ENCODE measurements at places on chromosomes 1 and 21. TPM values are rescaled to one million over a fixed set of nuclear protein-coding genes. Genes with fewer than 3 reads are reported as not detected.

DNA sequence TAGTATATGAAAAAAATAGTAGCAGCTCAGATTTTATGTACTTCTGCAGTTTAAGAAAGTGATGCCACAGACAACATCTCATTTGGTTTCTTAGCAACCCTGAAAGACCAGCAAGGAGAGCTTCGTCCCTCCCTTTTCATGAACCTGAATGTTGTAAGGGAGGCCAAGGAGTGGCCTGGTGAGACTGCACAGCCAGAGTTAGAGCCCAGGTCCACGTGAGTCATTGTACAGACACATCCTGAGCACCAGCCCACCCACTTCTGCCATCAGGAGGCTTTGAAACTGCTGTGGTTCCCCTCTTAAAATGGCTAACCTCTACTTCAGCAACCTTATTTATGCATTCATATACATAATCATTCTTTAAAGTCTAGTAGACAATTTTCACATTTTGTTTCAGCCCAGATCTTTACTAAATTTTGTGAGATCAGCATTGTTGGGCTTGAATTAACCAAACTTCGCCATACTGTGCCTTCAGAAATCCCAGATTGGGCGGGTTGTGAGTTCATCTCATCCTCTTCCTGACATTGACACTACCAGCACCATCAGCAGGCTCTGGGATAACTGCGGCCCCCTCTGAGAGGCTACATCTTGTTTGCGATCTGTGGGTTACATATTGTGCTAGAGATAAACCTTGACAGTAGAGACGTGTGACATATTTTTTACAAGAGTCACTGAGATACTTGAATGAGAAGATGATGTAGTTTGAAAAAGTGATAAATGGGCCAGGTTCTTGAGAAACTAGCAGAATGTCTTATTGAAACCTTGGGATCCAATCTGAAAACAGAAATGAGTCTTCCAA is 106.7 kb downstream of the CAMTA1 start:
- DNase-seq = no peak

DNA sequence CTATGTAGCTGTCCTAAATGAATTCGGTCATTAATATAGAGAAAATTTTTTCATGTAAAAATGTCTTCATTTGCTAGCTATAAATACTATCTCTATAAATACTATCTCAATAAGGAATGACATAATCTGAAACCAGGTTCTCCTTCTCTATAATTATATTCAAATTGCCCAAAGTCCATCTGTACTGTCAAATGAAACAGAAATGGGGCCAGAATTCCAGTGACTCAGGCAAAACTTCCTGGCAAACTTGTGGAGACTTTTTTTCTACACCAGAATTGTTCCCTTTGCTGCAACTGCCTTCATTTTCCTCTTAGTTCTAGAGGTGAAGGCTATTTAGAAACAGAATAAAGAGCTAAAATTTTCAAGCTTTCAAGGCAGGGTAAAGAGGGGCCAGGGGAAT is 152.5 kb downstream of the KCNH1 start:
- DNase-seq = no peak

GRCh38 chr1:179708434-179709195 is 34.5 kb upstream of the FAM163A start:
- no peak for DNase-seq

DNA sequence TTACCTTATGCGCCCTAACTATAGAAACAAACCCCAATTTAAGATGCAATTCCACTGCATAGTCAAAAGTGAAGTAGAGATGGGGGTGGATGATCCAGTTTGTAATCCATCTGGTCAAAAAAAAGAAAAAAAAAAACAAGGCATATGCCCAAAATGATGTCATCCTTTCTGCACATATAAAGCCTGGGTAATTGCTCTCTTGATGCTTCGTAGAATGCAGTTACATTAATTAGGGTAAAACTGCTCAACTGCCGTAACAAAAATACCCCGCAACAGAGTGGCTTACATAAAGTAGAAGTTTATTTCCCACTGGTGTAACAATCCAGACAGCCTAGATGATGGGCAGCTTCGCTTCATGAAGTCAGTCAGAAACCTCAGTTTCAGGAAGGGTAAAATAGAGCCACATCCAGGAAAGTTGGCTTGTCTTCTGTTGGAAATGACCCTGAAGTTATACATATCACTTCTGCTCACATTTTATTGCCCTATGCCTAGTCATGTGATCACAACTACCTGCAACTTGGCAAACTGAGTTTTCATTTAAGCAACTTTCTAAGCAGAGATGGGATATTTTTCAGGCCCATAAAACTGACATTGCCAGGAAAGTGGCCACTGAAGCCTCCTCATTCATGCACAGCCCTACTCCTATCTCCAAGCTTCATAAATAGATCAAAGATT is 221.7 kb downstream of the C1orf94 start:
- no peak for DNase-seq

DNA sequence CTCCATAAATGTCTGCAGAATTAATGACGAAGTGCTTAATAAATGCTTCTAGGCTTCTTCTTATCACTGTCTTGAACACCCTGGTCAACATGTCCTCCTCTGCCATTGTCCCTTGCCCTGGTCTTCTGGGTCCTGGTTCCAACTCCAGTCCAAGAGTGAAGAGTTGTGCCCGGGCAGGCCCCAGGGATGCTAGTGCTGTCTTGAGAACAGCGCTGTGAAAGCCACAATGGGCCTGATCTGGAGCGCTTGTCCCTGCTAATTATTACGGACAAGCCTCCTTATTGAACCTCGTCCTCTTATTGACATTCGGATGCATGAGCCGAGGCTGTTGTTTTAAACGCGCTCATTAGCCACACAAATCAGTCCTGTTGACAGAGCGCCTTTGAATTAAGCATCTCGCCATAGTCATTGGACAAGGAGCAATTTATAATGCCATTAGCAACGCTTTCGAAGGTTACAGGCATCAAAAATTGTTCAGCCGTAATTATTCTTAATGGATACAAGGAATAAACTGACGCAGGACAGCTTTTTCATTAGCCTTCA is 211.6 kb upstream of the POU3F1 start:
- no peak for DNase-seq

DNA sequence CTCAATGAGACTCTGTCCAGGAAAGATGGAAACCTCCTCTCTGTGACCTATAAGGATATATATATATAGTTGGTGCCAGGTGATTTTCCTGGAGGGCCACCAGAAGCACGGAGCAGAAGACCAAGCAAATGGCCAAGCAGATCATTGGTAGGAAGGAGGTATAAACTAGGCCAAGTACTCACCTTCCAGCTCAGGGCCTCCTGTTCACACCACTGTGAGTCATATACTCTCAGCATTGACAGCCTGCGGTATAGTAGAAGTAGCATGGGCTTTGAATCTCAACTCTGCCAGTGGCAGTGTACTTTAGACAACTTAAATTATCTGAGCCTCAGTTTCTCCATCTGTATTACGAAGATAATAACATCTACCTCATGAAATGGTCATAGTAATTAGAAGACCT is 15.4 kb downstream of the IL12RB2 start:
- no peak for DNase-seq

GRCh38 chr1:55669293-55669692 is 454.1 kb upstream of the USP24 start:
- no peak for DNase-seq

ST6GALNAC3 gene
- 70.7 TPM for total RNA-seq

CADM3 gene
- 1.5 TPM for total RNA-seq

KIF26B gene
- 1.4 TPM for total RNA-seq

PTGS2 gene
- total RNA-seq = 1.4 TPM

S100A14 gene
- total RNA-seq = not detected

RIPPLY3 gene
- not detected for total RNA-seq

GJB3 gene
- total RNA-seq = not detected
